ENCODE measurements at places on chromosomes 2 and 18.

- DNase-seq: no peak
These were observed 320.8 kb downstream of the AFF3 start for GRCh38 chr2:99821572-99821971.

GRCh38 chr2:152432206-152432653, 97.3 kb downstream of the FMNL2 start:
- no peak for DNase-seq

GRCh38 chr2:1081451-1082225, 131.0 kb downstream of the SNTG2 start:
- no peak for DNase-seq

DNA sequence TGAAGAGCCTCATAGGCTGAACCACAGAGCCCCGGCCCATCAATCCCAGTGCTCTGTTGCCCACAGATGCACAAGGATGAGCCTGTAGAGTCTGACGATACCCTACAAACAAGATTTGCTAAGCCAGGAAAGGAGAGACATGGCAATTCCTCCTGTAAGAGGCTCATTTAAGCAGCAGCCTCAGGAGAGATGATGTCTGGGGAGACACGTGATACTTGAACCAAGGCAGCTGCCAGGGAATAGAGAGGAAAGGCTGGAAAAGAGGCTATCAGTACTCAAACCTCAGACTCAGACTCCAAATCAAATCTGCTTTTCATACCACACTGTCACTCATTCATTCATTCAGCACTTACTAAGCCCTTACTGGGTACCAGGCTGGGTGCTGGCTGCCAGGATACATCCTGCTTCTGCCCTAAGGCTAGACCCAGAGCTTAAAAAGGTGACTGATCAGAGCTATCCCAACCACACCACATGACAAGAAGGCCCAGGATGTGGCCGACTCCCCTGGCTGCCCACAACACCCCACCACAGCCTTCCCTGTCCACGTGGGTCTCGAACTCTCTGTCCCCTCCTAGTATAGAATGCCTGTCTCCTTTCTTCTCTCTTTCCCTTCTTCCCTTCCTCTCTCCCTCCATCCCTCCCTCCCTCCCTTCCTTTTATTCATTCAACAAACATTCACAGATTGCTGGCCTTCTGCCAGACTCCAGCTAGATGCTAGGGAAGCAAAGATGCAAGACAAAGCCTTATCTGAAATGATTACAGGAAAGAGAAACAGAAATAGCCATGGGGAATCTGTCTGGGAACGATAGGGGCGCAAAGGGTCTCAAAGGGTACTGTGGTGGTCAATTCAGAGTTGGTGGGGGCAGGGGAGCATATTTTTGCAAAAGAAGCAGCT, 23.4 kb upstream of the KCNK3 start:
- no peak for DNase-seq

- DNase-seq: no peak
These were observed 401.7 kb upstream of the HS6ST1 start for GRCh38 chr2:128720080-128721022.
